HS-27A (cell line): ENCODE measurements at places on chromosomes 5 and 9.
A peak's percentile ranks its signal among the peaks of the same experiment; 100 is the strongest.

- DNase-seq: no peak
These were observed 21.2 kb upstream of the RNU6ATAC start for GRCh38 chr9:134185536-134186011.

GRCh38 chr9:24036459-24036858 lies 210.4 kb upstream of the ELAVL2 start:
- no peak for DNase-seq

GRCh38 chr9:751137-752051 lies 90.1 kb upstream of the DMRT1 start:
- DNase-seq: no peak

DNA sequence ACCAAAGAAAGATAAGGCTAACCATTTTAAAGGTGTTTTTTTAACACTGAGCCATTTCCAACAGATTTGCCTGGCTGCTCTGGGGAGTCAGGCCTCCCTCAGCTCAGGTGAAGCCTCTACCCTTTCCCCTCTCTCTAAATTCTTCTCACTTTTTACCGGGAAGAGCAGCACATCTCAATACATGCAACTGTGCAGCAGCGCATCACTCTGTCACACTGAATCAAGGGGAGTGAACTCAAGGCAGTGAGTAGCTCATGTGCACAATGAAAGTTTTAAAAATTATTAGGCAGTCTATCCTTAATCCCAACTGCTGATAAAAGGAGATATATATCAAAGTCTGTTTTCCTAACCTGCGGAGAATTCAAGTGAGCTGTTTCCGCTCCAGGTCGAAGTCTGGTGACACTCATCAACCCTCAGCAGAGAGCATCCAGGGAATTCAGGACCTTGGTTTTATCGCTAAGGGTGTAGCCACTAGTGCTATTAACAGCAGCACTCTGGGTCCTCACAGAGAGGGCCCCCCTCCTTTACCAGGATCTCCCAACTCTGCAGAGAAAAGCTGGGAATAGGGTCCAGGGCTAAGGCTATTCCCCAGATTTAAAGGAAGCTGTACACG lies 1.0 kb downstream of the CEMIP2 start:
- DNase-seq: no peak

- DNase-seq: no peak
These were observed 138.7 kb downstream of the ENC1 start for GRCh38 chr5:74501674-74502478.

GRCh38 chr5:122909470-122910100 lies 64.2 kb downstream of the SNX24 start:
- no peak for DNase-seq

GRCh38 chr5:77984587-77984986 lies 208.4 kb upstream of the TBCA start:
- no peak for DNase-seq

- DNase-seq: no peak
These were observed 2.1 kb upstream of the PRDM12 start for GRCh38 chr9:130662099-130662969.

- no peak for DNase-seq
These were observed 11.9 kb downstream of the PDE6A start for GRCh38 chr5:149932445-149933350.

GRCh38 chr9:93308676-93309075 lies 124.7 kb downstream of the WNK2 start:
- DNase-seq: no peak

DNA sequence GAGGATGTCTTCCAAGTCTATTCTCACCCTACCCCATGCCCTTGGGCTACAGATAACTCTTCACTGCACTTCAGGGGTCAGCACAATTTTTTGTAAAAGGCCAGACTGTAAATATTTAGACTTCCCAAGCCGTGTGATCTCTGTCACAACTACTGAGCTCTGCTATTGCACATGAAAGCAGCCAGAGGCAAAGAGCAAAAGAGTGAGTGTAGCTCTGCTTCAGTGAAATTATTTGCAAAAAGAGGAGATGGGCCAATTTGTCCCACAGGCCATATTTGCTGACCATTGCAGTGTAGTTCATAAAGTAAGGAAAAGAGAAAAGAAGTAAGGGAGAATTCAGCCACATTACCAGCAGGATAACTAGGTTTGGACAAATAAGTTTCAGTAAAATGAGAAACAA lies 7.0 kb upstream of the MOCS2 start:
- DNase-seq: no peak

GRCh38 chr9:121269642-121270254 lies 1.8 kb downstream of the GSN start:
- no peak for DNase-seq

DNA sequence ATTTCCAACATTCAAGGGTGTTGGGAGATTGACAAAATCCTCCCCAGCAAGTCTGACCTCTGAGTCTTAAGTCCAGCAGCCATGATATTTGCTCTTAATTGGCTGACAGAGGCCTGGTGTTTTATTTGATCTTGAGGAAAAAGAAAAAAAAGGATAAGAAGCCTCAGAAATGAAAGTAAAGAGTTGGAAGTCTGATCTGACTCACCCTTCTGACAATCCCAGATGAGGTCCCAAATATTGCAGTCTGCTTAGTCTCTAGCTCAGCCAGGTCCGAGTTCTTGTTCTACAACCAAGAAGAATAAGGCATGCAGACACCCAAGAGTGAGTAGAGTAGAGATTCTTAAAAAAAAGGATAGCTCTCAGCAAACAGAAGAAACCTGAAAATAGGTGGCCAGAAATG lies 632.5 kb upstream of the ST8SIA4 start:
- DNase-seq: no peak

- no peak for DNase-seq
These were observed 160.9 kb downstream of the FOCAD start for GRCh38 chr9:20844916-20845315.

DNA sequence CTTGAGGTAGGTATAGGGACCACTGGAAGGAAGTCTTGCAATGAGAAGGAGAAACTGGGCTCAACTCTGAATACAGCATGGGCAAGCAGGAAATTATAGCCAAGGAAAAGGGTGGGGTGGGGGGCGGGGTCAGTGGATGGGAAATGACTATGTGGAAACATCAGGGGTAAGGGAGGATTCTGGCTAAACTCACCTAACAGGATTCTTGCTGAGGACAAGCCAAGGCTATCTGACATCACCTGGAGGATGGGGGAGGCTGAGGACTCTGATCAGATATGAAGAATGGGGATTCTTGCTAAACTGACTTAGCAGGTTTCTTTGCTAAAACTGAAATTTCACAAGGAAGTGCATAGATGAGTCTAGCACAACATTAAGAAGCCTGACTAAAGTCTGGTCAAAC lies 40.8 kb downstream of the CTSL start:
- no peak for DNase-seq

DNA sequence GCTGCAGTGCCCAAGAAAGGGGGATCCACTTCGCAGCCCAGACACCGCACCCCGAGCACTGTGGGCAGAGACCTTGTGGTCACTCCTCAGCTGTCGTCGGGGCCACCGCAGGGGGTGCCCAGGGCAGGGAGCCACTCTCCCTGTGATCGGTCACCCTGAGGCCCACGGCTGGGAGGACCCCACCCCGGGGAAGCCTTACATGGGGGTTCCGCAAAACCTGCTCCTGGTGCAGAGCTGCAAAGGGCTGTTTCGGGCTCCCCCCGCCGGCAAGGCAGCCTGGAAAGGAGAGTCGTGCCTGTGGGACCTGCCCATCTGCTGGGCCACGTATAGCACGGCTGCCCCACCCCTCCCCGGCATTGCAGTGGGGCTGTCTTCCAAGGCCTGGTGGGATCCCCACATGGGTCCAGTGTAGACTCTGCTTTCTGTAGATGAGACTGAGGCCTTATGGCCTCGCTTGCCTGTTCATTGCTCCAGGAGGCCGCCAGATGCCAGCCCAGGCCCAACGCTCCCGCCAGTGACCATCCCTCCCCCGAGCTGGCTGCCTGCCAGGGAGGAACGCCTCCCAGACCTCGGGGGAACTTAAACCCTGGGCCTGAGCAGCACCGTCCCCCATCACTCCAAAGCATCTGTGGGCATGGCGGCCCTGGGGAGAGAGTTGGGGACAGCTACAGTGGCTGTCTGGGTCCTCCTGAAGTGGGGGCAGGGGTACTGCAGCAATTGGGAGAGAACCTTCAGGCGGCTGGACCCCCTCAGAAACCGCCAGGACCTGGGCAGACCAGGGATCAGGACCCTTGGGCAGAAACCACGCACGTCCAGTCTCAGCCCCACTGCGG lies 1.6 kb upstream of the DNLZ start:
- no peak for DNase-seq

DNA sequence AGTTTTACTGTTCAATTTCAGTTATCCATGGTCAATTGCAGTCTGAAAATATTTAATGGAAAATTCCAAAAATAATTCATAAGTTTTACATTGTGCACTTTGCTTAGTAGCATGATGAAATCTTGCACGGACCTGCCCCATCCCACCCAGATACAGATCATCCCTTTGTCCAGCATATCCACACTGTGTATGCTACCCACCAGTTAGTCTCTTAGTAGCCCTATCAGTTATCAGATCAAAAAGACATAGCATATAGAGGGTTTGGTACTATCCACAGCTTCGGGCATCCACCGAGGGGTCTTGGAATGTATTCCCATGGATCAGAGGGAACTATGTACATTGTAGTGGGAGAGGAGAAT lies 97.7 kb downstream of the SLC44A1 start:
- no peak for DNase-seq

- peak; percentile 26 for DNase-seq
These were observed 113.0 kb downstream of the GAPVD1 start for GRCh38 chr9:125374443-125375309.

DNA sequence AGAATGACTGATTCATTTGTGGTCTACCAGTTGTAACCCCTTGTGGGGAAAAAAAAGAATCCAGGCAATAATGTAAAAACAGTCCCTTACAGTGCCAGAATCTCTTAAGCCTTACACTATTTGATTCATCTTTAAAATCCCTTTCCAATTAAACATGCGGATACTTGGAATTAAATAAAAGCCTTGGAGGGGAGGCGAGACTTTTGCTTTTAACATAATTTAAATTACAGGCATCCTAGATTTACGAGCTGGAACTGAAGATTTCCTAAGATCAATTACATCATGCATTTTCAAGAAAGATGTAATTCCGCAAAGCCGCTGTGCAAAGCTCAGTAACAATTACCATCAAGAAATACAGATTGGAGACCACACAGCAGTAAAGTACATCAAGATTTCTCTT lies 370.2 kb downstream of the MTRR start:
- no peak for DNase-seq

DNA sequence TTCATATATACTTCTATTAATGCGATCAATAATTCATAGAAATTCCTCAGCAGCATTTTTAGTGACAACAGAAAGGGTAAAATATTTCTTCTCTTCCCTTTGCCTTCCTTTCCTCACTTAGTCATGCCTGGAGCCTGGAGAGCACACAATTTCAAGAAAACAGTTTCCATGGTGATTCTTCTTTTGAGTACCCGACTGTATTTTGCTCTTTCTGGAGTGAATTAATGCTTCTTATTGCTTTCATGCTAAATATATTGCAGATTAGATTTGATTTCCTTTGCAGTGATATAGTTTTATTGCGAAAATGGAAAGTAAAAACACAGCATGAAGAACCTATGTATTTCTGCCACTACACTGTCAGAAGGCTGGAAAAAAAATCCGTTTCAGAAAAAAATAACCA lies 153.5 kb downstream of the PPP2R2B start:
- DNase-seq: no peak

GRCh38 chr5:36772276-36773140 lies 104.1 kb upstream of the NIPBL start:
- DNase-seq: no peak

GRCh38 chr9:121711281-121711680 lies 59.8 kb downstream of the DAB2IP start:
- no peak for DNase-seq

GRCh38 chr5:99104538-99105132 lies 175.8 kb upstream of the CHD1 start:
- no peak for DNase-seq
